Uterus (tissue), 4 donors: ENCODE measurements at places on chromosomes 5 and 9. TPM values are rescaled to one million over a fixed set of nuclear protein-coding genes. Genes with fewer than 3 reads are reported as not detected.

PDE6A gene
- total RNA-seq = not detected

IL9 gene
- not detected for total RNA-seq

PLK2 gene
- 134 TPM for total RNA-seq

FGF10 gene
- total RNA-seq = 0.77 TPM

DNA sequence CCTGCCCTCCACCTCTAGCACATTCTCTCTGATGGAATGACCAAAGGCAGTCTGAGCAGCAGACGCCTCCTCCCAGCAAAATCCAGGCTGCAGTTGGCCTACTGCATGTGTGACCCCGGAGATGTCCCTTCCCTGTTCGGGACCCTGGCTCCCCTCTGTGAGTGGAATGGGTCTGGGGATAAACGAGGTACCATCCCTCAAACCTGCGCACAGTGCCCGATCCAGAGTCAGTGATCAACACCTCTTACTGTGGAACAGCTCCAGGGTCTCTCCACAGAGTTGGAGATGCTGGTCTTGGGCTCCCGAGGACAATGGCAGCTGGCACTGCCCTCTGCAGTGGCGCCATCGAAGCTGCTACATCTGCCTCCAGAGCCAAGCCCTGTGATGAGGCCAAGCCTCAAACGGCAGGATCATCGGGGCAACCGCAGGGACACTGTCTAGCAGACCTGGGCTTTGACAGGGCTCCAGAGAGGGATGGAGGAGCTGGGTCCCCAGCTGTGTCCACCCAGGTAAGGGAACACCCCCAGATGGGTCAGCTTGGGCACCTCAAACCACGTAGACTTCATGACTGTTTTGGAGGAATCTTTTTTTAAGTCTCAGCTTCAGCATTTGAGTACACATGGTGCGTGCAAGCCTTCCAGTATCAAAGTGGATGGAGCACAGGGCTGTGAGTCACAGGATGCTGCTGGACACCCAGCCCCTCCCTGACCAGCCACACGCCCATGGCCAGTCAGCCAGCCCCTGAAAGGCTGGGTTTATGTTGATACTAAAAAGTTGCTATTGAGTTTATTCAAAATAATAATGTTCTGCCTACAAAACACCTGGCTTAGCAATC lies 13.0 kb downstream of the MED10 start:
- DNase-seq = no peak

- DNase-seq = no peak
Observed at GRCh38 chr5:2797160-2797559, 45.7 kb upstream of the IRX2 start.

DNA sequence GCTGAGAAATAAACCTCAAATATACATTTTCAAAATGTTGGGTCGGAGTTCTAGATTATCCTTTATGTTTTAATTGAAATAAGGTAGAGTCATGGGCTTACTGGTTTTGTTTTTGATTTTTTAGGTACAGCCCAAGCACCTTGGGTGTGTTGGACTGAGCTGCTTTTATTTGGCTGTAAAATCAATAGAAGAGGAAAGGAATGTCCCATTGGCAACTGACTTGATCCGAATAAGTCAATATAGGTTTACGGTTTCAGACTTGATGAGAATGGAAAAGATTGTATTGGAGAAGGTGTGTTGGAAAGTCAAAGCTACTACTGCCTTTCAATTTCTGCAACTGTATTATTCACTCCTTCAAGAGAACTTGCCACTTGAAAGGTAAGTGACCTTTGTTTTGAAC lies 3.6 kb downstream of the CCNG1 start:
- no peak for DNase-seq

GRCh38 chr5:120683580-120683979 lies 219.5 kb downstream of the PRR16 start:
- no peak for DNase-seq
